Memory B cell (primary cell): ENCODE measurements at places on chromosomes 4 and X.

- no peak for DNase-seq
Observed at GRCh38 chrX:134998246-134998645, 7.5 kb downstream of the SMIM10 start.

DNA sequence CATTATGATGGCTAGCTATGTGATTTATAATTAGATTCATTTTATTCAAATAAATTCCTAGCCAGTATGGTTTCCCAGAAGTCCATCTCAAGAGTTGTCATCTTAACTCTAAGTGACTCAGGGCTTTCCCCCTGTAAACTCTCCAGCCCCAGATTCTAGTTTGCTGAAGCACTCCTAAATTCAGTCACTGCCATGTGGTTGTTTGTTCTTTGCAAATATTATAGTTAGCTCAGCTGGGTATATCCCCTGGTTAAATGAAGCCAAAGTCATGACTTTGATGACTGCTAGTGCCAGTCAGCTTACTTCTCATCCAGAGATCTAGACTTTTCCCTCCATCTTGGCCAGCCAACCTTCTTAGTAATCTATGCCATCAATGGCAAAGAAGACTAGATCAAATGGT is 126.0 kb downstream of the GRIA3 start:
- no peak for DNase-seq

DNA sequence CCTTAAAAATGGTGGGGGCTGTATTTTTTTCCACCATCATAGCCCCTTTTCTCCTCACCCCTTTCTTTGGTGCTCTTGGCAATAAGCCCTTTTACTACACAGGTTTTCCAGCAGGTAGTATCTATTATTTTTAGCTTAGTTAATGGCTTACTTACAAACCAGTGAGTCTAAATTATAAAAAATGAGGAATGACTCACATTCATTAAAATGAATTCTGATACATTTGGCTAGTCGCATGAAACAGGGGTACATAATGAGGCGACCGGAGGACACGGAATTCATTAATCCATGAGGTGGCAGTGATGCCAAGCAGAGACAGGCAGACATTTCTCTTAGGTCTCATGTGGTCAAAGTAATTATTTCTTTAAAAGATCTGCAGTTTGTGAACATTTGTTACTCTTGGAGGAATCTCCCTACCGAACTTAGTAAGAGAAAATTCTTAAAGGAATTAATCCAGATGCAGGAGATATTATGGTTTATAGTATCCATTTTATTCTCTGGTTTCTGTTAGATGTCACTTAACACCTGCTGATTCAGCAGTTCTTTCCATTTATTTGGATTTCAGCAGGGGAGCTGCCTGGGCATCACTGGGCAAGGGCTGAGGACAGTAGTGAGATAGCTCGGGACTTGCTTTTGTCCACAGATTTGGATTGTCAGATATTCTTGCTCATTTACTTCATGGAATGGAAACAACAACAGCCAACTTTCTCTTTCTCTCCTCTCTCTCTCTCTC is 575.0 kb upstream of the NR3C2 start:
- no peak for DNase-seq

DNA sequence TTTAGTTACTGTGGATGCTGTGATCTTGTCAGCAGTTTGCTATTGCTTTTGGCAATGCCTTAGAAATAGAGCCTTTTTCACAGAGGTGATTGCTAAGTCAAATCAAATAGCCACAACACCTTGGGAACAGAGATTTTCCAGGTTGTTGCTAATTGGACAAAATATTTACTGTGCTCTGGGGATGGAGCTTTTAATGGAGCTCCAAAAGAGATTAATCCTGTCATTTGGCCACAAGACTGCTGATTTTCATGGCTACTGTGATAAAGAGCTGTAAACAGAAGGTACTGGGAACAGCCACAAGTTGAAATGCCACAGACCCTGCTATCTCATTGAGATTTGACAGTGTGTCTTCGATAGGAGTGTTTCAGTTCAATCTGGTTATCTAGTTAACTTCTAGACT is 1715.2 kb upstream of the ADGRL3 start:
- no peak for DNase-seq

DNA sequence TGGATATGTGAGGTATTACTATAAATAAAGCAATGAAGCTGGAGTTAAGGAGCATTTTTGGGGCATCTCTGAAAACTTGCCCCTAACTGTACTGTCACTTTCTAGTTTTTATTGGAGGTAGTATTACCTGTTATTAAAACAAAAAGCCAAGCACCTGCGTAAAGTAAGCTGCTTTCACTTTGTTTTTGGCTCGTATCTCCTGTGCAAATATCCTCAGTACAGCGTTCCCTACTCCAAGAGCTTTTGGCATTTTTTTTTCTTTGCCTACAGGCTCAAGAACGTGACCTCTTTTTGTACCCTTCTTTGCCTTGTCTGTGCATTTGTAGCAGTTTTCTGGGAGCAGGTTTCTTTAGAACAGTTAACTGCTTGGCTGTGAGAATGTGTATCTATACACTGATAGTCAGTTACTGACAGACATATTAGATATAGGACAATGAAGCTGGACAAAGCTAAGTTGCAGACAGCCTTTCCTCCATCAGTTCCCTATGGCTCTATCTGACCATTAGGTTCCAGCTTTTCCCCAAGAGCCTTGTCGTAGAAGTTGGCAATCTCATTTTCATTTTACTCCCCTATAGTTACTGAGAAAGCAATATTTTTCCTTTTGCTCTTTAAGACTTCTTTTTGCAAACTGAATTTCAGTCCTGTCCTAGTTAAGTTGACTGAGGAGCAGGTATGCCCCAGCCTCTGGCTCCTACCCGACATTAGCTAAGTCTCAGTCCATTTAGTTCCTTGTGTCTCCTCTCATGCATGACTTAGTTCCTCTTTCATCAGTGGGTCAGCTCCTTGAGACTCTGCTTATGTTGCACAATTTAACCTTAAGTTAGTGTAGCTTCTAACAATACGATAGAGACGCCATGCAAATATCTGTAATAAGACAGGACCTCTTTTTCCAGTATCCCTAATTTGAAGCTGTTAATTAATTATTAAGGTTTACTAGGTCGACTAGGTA is 71.5 kb upstream of the HPRT1 start:
- peak; percentile 29 for DNase-seq

GRCh38 chr4:52714597-52715254 is 36.5 kb downstream of the ERVMER34-1 start:
- DNase-seq = no peak

- no peak for DNase-seq
Observed at GRCh38 chrX:48488034-48488433, 12.0 kb downstream of the FTSJ1 start.

- no peak for DNase-seq
Observed at GRCh38 chrX:30060718-30061117, 154.6 kb upstream of the MAGEB2 start.

DNA sequence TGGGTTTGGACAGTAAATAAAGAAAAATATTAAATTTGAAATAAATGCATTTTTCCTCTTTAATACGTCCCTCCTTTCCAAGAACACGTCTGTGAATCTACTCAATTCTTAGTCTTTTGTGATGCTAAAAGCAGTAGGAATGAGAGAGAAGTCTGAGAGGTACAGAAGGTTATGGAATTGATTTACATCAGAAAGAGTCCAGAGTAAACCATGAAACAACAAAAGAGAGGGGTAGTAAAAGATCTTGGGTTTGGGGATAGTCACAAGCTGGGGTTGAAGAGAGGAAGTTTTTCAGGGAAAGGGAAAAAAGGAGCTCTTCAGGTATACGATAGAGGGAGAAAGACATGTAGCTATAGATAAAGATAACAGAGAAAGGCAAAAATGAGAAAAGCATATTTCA is 215.4 kb downstream of the RAB28 start:
- DNase-seq = no peak

DNA sequence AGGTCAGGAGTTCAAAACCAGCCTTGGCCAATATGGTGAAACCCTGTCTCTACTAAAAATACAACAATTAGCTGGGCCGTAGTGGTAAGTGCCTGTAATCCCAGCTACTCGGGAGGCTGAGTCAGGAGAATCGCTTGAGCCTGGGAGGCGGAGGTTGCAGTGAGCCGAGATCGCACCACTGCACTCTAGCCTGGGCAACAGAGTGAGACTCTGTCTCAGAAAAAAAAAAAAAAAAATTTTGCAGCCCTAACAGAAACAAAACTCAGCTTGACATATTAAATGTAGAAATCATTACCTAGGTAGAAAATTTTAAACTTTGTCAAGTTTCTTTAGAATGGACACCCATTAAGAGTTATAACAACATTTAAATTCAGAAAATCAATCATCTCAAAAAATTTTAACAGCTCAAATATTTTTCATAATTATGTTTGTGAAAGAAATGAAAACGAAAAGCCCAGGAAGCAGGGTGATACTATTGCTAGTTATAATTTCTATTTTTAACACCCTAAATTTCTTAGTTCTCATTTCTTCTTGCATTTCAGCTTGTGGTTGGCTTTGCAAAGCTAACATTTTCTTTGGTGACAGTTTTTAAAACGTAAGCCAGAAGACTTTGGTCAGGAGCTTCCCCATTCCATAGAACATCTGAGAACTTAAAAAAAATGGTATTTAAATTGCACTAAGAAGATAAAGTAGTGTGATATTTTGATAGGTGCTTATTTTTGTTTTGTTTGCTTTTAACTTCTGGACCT is 33.3 kb upstream of the RBBP7 start:
- no peak for DNase-seq

- no peak for DNase-seq
Observed at GRCh38 chr4:40984051-40984450, 230.3 kb downstream of the APBB2 start.

- no peak for DNase-seq
Observed at GRCh38 chrX:132367984-132368383, 120.9 kb downstream of the MBNL3 start.

- no peak for DNase-seq
Observed at GRCh38 chr4:33532821-33533220, 2711.5 kb downstream of the ARAP2 start.

- DNase-seq = no peak
Observed at GRCh38 chr4:56787380-56787779, 34.1 kb downstream of the SPINK2 start.

DNA sequence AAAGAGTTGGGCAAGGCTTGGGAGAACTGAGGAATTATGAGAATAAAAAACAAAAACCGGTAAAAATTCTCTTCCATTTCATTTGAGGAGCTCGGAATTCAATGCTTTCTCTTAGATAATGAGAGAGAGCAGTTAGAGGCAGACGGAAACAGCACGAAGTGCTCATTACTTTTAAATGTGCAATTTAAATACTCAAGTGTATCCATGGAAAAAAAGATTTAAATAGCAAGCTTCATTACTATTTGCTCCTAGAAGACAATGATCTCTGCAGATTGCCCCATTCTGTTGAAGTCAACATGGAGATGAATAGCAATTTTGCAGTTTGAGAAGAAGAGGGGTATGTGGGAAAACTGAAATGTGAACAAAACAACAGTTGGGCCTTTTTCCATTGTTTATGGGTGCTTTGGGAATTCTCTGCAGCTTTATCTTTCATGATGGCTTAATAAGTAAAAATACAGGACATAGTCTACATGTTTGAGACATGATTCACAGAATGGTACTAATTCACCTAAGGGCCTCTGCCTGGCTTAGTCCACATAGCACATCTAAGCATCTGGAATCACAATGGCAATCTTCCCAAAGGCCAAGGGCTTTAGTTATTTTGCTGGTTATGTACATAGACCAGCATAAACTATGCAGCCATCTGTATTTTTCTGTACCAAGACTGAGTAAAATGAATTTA is 512.7 kb upstream of the FAT1 start:
- no peak for DNase-seq

GRCh38 chr4:150976478-150977118 is 38.5 kb downstream of the LRBA start:
- no peak for DNase-seq

DNA sequence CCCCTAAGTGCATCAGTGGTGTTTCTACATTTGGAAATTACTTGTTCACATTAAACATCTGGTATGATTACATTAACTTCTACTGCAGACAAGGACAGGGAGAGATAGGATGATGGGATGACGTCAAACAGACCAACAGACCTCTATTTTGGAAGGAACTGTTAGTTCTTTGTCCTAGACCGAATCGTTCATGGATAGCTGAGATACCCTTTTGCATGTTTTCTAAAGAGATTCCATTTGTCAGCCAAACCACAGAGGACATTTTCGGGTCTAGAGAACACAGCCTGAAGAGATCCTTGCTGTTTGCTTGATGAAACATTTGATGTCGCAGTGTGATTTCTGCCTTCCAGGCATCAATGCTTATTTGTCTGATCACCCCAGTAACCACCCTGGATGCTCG is 27.7 kb downstream of the CHST7 start:
- no peak for DNase-seq

- no peak for DNase-seq
Observed at GRCh38 chr4:7863911-7864681, 75.6 kb downstream of the AFAP1 start.

DNA sequence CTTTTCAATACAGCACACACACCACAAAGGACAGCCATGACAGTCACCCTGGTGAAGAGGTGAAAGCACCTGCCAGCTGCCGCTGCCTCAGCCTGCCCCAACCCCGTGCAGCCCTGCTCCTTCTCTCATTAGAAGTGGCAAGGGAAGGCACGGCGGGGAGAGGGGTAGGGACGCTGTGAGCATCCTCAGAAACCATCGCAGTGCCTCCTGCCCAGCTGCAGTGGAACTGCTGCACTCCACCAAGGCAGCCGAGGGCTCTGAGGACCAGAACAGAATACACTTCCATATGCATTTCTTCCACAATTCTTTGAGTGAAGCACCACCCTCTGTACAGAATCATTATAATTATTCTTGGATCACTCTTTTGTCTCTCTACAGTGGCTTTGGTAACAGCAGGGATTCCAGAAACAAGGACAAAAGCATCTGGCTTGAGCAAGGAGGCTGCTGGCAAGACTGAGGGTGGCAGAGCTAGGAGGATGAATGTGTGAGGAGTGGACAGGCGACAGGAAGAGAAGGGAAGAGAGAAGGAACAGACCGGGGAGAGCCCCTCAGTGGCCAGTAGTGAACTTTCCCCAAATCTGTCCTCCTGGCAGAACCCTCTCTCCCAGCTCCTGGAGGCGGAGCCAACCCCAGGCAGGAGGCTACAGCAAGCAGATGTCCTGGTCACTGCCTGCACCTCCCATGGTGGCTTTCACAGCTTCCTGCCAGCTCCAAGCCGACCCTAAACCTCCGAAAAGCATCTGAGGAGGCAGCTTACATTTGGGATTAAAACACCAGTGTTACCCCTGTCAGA is 73.2 kb downstream of the MTNR1A start:
- no peak for DNase-seq

- no peak for DNase-seq
Observed at GRCh38 chr4:67770422-67770821, 16.2 kb upstream of the GNRHR start.

- DNase-seq = no peak
Observed at GRCh38 chr4:47876310-47876709, 38.1 kb downstream of the NFXL1 start.

GRCh38 chr4:10123227-10124101 is 6.9 kb upstream of the WDR1 start:
- no peak for DNase-seq
